ENCODE measurements at places on chromosomes 16 and 17. TPM values are rescaled to one million over a fixed set of nuclear protein-coding genes. Genes with fewer than 3 reads are reported as not detected.

Gene TOM1L1
- polyA plus RNA-seq = 12.9 TPM

Gene KREMEN2
- polyA plus RNA-seq = not detected

Gene KRT23
- 0.53 TPM for polyA plus RNA-seq

Gene HBA1
- 9.6 TPM for polyA plus RNA-seq

Gene ST6GALNAC2
- 1.4 TPM for polyA plus RNA-seq

Gene TBC1D3K
- not detected for polyA plus RNA-seq

Gene NPW
- polyA plus RNA-seq = 0.17 TPM

Gene ZP2
- polyA plus RNA-seq = 1.1 TPM

Gene ITGB3
- 9.4 TPM for polyA plus RNA-seq

Gene CNTNAP1
- 7.0 TPM for polyA plus RNA-seq

Gene KRTAP1-5
- polyA plus RNA-seq = not detected

Gene KRT32
- 0.33 TPM for polyA plus RNA-seq

Gene KRTAP3-2
- not detected for polyA plus RNA-seq

Gene MED31
- 15.2 TPM for polyA plus RNA-seq

Gene SLC38A8
- 0.98 TPM for polyA plus RNA-seq

Gene SPATA22
- not detected for polyA plus RNA-seq

Gene ARL5C
- not detected for polyA plus RNA-seq
